ENCODE measurements at places on chromosomes 11 and 22.

- no peak for DNase-seq
Measured at GRCh38 chr11:122758974-122759373, 79.3 kb upstream of the CRTAM start.

DNA sequence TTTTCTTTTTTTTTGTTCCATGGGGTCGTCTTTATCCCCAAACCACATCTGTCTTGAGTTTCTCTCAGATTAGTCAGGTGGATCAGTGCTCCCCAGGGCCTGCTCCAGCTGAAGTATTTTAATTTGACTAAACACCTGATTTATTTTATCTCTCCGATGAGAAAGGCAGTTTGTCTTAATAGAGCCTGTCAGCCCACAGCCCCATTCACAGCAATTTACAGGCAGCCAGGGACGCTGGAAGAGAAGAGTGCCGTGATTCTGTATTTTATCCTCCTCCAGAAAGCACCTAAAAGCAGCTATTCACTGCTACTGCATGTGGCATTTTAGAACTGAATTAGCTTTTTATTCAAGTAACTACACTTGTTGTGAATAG lies 164.5 kb downstream of the SOX6 start:
- DNase-seq, result no peak

- DNase-seq, result no peak
Measured at GRCh38 chr11:83374311-83374710, 88.1 kb upstream of the CCDC90B start.

DNA sequence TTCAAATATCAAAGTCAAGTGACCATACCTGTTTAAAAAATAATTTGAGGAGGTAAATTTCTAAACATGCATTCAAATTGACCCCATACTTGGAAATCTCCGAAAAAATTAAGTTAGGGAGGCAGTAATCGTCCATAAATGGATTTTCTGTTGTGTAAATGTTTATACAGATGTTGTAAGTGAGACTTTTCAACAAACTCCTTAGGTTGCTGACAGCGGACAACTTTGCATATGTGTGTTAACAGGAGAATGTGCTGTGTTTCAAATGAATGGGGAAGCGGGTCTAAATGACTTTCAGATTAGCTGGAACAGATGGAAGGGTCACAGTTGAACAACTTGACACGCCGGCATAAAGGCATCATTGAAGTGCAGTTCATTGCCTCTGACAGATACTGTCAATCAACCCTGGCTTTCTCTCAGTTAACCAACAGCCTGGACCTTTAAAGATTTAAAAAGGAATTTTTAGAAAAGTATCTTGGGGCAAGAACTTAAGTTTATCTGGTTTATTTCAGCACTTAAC lies 98.2 kb upstream of the DBX1 start:
- no peak for DNase-seq

DNA sequence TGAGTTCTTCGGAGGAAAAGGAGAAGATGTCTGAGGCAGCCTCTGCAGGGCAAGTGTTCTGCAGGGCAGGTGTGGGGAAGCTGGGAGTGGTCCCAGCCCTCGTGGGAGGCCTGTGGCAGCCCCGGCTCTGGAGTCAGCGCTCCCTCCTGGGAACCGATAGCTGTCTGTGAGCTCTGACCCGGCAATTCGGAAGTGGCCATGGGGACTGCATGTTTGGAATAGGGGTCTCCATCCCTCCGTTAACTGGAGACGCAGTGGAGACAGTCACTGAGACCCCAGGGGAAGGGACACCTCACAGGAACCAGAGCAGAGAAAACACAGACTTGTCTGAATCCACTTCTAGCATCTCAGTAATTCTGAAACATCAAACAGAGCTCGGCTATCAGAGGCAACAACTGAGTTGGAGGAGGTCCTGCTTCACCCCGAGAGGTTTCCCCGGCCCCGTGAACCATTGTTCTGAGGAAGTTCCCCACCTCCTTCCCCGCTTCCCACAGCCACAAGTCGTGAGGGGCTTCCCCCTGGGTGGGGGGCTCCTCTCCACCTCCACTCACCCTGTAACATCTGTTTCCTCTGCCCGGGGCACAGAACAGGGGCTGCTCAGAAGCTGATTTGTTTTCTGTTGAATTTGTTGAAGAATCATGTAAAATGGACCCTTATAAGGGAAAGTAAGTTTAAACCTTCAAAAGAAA lies 99.6 kb downstream of the BRD1 start:
- no peak for DNase-seq

GRCh38 chr22:23497016-23497885 lies 82.8 kb downstream of the IGLL1 start:
- no peak for DNase-seq

DNA sequence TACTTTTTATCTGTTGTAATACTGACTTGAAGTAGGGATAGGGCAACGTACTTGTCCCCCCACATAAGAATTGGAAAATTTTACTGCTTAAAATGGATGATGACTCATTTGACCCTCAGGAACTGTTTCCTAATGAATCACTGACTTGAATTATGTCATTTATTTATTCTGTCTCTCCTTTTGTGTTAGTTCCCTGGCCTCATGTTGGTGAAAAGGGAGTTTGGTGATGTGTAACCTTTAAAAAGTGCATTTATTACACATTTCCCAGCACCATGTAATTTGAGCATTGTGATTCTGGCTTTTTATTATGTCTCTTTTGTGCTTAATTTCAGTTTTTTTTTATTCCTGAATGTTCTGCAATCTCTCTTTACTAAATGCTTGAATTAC lies 20.3 kb upstream of the PGM2L1 start:
- DNase-seq, result no peak

All from CD4-positive, alpha-beta T cell treated with Interleukin-6 for 4 hours (primary cell).